Esophagus muscularis mucosa (tissue), 4 donors: ENCODE measurements at places on chromosomes 2 and 18. TPM values are rescaled to one million over a fixed set of nuclear protein-coding genes. Genes with fewer than 3 reads are reported as not detected.

GRCh38 chr2:179410552-179411356 is 146.1 kb upstream of the SESTD1 start:
- no peak overlapping the region for H3K27ac ChIP-seq
- no peaks in the 10 kb centered on the region for H3K4me1 ChIP-seq
- H3K4me3 ChIP-seq = no peak overlapping the region
- no peaks in the 10 kb centered on the region for H3K36me3 ChIP-seq
- DNase-seq = no peak

- no peak for DNase-seq
- H3K4me1 ChIP-seq = no peaks in the 10 kb centered on the region
- no peaks in the 10 kb centered on the region for H3K36me3 ChIP-seq
- no peak overlapping the region for H3K4me3 ChIP-seq
- H3K27ac ChIP-seq = no peak overlapping the region
- H3K27me3 ChIP-seq = no peaks in the 10 kb centered on the region
These were observed 111.3 kb downstream of the LRATD1 start for GRCh38 chr2:14743861-14744260.

- H3K4me3 ChIP-seq = no peak overlapping the region
- no peaks in the 10 kb centered on the region for H3K36me3 ChIP-seq
- no peaks in the 10 kb centered on the region for H3K27me3 ChIP-seq
- no peak for DNase-seq
- H3K27ac ChIP-seq = no peak overlapping the region
These were observed 31.9 kb downstream of the CIB4 start for GRCh38 chr2:26609205-26609631.

SEC11C gene
- 22.0 TPM for total RNA-seq

GRCh38 chr18:59006461-59007067 is 133.1 kb upstream of the SEC11C start:
- no peaks in the 10 kb centered on the region for H3K27me3 ChIP-seq
- no peak overlapping the region for H3K27ac ChIP-seq
- no peak overlapping the region for H3K4me3 ChIP-seq
- no peaks in the 10 kb centered on the region for H3K36me3 ChIP-seq

- H3K4me1 ChIP-seq = no peaks in the 10 kb centered on the region
- no peak for DNase-seq
- H3K4me3 ChIP-seq = no peak overlapping the region
- H3K27ac ChIP-seq = no peak overlapping the region
These were observed 393.1 kb upstream of the KLHL29 start for GRCh38 chr2:22991844-22992243.

DNA sequence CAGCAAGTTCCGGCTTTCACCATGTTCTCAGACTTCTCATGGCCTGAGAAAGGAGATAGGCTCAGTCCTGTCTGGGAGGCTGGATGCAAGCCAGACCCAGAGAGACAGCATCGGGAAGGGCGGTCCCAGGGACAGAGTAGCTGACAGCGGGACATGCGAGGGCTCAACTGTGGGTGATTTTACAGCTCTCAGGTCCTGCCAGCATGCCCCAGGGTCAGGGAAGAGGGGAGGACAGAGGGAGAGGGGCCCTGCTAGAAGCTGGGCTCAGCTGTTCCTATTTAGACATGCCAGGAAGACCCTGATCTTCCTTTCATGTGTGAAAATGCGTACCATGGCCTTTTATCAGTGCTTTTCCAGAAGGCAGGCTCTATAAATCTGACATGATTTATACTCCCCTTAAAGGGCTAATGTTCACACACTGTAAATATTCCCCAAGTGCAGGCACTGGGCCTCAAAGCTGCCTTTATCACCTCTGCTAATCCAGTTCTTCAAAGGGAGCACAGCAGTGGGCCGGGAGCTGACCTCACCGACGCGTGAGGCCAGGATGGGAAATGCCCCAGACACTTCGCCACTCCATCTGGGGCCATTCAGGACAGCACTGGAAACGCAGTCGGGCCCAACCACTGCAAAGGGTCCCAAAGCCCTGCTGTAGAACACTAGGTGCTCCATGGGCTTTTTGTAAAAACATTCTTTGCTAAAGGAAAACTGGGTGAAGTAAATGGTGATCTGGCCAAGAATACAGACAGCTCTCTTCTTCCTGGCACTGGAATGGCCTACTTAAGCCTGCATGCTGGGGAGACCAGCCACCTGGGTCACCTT is 96.1 kb upstream of the LMAN1 start:
- H3K27me3 ChIP-seq = no peaks in the 10 kb centered on the region
- no peaks in the 10 kb centered on the region for H3K36me3 ChIP-seq
- H3K27ac ChIP-seq = no peak overlapping the region

IL1RL1 gene
- 4.3 TPM for total RNA-seq

- H3K27ac ChIP-seq = no peak overlapping the region
- H3K4me3 ChIP-seq = no peak overlapping the region
- no peak for DNase-seq
These were observed 18.2 kb upstream of the SOX11 start for GRCh38 chr2:5674026-5674340.

PUS10 gene
- 1.9 TPM for total RNA-seq

METAP1D gene
- total RNA-seq = 3.8 TPM

DNA sequence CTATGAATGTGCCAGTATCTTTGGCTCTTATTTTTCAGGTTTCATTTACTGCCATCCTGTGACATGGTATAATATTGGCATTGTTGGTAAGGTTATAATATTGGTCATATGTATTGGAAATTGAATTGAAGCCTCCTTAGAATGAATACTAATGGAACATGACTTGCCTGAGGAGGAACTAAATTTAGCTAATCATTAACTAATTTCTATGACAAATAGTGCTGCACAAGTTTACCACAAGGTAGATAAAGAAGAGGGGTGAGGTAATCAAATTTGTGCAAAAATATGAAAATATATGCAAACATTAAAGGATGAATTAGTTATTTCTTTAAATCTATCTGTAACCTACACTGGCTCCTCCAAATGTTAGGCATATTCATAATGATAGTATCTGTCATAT is 43.2 kb upstream of the ORC2 start:
- H3K36me3 ChIP-seq = peaks cover 19% of the 10 kb centered on the region
- no peaks in the 10 kb centered on the region for H3K27me3 ChIP-seq
- no peak overlapping the region for H3K27ac ChIP-seq

DNA sequence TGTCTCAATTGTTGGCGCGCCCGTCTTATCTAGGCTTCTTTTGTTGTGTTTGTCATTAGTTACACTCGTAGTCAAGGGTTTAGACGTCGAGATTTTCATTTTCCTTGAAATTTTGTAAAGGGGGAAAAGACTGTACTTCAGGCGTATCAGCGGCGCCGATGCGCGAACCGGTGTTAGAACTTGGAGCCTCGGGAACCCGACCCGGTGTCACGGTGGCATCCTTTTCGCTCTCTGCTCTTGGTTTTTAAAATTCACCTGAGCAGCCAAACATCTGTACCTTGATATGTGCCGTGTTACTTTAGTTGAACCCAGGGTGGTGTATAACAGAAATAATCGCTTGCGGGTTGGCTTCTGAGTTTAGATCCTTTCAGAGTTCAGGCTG is 643 bp downstream of the RMC1 start:
- no peak for DNase-seq
- peaks cover 28% of the 10 kb centered on the region for H3K36me3 ChIP-seq
- no peaks in the 10 kb centered on the region for H3K27me3 ChIP-seq
- H3K4me1 ChIP-seq = peaks cover 58% of the 10 kb centered on the region
- peak overlapping the region; percentile 96 for H3K4me3 ChIP-seq
- H3K27ac ChIP-seq = peak overlapping the region; percentile 88

LYPD6B gene
- not detected for total RNA-seq

GAREM1 gene
- 11.6 TPM for total RNA-seq

DNA sequence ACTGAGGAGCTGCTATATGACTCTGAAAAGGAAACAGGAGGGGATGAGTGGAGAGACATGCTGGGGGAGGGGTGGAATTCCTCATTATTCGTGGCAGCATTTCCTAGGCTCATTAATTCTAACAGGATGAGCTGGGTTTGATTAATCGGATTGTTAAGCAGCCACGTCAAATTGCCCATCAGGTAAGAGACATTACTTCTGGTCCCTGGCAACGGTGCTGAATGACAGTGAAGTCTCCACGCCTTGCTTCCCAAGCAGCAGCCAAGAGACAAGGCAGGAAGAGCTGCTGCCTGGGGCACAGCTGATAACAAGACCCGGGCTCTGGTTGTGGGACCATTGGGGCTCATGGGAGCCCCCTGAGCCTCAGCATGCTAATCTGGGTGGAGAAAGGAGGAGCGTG is 86.6 kb downstream of the MARCHF4 start:
- DNase-seq = no peak
- no peaks in the 10 kb centered on the region for H3K4me1 ChIP-seq
- no peaks in the 10 kb centered on the region for H3K36me3 ChIP-seq
- no peak overlapping the region for H3K27ac ChIP-seq
- no peaks in the 10 kb centered on the region for H3K27me3 ChIP-seq

UGT1A8 gene
- total RNA-seq = not detected

POTEC gene
- total RNA-seq = not detected

AGAP1 gene
- 37.9 TPM for total RNA-seq

MSTN gene
- 0.42 TPM for total RNA-seq

- no peaks in the 10 kb centered on the region for H3K27me3 ChIP-seq
- no peak overlapping the region for H3K27ac ChIP-seq
- H3K4me1 ChIP-seq = no peaks in the 10 kb centered on the region
- no peaks in the 10 kb centered on the region for H3K36me3 ChIP-seq
- no peak for DNase-seq
These were observed 76.9 kb downstream of the MC4R start for GRCh38 chr18:60295674-60296073.

GRCh38 chr2:73187549-73187948 is 14.8 kb upstream of the NOTO start:
- no peak for DNase-seq
- no peaks in the 10 kb centered on the region for H3K36me3 ChIP-seq
- no peak overlapping the region for H3K4me3 ChIP-seq

GRCh38 chr18:73719611-73720010 is 428.0 kb downstream of the FBXO15 start:
- H3K36me3 ChIP-seq = no peaks in the 10 kb centered on the region
- H3K4me3 ChIP-seq = no peak overlapping the region
- no peaks in the 10 kb centered on the region for H3K4me1 ChIP-seq
- H3K27ac ChIP-seq = no peak overlapping the region

KCNG2 gene
- not detected for total RNA-seq

DNA sequence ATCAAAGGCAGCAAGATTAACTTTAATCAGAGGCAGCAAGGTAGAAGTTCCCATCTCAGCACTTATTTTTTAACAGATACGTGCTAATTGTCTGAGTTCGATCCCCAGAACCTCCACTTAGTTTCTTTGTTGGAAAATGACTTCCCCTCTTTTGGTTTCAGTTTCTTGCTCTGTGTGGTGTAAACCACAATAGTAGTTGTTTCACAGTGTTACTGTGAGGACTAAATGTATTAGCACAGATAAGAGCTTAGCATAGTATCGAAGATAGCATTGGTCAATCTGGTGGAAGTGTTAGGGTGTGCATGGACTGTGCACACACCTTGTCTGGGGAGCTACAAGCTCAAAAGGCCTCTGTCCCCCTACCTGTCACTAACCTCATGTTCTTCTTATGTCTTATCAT is 988.3 kb upstream of the GYPC start:
- DNase-seq = no peak
- no peaks in the 10 kb centered on the region for H3K27me3 ChIP-seq
- no peak overlapping the region for H3K27ac ChIP-seq
- H3K4me3 ChIP-seq = no peak overlapping the region
- H3K4me1 ChIP-seq = no peaks in the 10 kb centered on the region
